ENCODE measurements at places on chromosomes 12 and 14. TPM values are rescaled to one million over a fixed set of nuclear protein-coding genes. Genes with fewer than 3 reads are reported as not detected.

DNA sequence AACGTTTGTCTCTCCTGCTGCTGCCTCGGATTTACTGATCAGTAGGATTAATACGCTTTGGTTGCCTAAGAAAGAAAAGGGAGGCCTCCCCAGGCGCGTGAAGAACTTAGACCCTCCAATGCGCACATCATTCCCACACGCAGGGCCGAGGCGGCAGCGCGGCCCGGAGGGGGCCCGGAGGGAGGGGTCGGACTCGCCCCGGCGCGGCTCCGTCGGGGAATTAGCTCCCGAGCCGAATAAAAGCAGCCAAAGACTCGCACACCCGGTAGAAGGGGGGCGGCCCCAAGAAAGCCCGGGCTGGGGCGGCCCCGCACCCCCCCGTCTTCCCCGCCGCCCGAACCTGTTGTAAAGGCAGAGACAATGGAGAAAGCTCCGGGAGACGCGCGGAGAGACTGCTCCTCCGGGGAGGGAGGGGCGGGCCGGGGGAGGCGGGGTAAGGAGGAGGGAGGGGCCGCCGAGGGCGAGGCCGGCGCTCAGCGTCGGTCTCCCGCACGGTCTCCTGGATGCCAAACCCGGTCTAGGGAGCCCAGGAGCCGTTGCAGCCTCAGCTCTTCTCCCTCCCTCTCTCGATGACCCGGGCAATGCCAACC lies at the start of gene NELL2:
NELL2 (minus strand) TSS at position 362 of the 590 bp plus-strand sequence. CDS start 446 bp downstream, outside the sequence.
- DNase-seq = peak; percentile 20

DNA sequence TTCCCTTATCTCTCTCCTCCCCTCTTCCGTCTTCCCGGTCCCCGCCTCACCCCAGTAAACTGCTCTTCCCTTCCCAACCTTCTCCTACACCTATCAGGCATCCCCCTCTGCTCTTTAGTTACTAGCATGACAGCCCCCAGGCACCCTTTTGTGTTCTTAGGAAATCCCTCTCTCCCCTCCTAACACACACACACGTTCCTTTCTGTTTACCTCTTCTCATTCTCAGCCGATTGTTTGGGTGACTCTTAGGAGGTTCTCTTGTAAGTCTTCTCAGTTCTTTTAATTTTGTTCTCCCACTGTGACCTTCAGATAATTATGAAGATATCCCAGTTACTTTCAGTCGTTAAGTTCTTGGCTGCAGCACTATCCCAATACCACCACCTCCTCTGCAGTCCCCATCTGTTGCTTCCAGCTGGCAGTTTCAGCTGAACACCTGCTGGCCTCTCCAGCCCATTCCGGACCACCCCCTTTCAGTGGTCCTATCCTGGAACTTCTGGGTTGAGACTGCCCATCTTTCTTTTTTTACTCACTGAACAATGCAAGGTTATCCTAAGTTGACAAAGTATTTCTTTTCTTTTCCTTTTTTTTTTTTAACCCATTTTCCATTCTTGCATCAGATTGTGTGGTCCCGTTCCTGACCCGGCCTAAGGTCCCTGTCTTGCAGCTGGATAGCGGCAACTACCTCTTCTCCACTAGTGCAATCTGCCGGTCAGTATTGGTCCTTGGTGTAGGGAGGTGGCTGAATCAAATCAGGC lies 711 bp downstream of the MARS1 start:
- DNase-seq = peak; percentile 38

- no peak for DNase-seq
Observed at GRCh38 chr14:53779301-53779700, 177.3 kb downstream of the BMP4 start.

- DNase-seq = no peak
Observed at GRCh38 chr12:107397890-107398500, 287.6 kb upstream of the PWP1 start.

The RNASE3 gene
- not detected for total RNA-seq

GRCh38 chr12:121579190-121579791 lies 1.5 kb downstream of the KDM2B start:
- DNase-seq = peak; percentile 58

The RNF212B gene
- total RNA-seq = 0.29 TPM

- no peak for DNase-seq
Observed at GRCh38 chr12:84603484-84604248, 308.9 kb downstream of the SLC6A15 start.

The CLECL1 gene
- not detected for total RNA-seq

DNA sequence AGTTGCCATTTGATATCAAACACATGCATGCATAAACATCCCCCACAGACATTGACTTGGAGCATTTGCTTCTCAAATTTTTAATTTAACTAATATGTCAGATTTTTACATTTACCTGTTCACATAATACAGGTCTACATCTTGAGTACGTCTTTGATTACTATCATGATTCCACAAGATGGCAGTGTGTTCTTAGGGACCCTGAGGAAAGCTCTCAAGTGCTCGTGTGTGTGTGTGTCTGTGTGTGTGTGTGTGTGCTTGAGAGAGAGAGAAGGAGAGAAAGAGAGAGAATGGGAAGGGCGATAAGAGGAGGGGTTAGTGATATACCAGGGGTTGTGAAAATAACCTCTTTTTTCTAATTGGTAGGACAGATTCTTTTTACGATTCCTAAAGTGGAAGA lies 167.1 kb upstream of the OR4E1 start:
- DNase-seq = no peak

DNA sequence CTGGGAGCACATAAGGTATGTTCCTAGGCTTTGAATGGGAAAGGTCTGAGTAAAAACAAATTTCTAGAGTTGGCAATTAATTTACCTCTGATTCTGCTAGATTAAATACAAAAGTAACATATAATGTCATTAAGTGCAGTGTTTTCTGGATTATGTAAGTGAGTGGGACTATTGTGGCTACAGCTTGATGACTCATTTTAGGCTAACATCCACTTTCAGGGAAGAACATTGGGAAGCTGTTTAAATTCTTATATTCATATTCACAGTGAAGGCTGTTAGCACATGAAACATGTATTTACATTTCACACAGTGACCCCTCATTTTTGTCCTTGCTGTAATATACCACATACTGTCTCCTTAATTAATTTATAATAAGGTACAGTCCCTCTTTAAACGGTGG lies 13.2 kb upstream of the BMAL2 start:
- DNase-seq = no peak

- no peak for DNase-seq
Observed at GRCh38 chr12:56801661-56802622, 38.8 kb downstream of the HSD17B6 start.

The PRPF39 gene
- total RNA-seq = 15.9 TPM

- no peak for DNase-seq
Observed at GRCh38 chr14:104334424-104335161, 196.2 kb downstream of the KIF26A start.
